ENCODE measurements at places on chromosomes 3 and 15.

GRCh38 chr15:89196994-89197393 lies 24.4 kb downstream of the RLBP1 start:
- DNase-seq: no peak

DNA sequence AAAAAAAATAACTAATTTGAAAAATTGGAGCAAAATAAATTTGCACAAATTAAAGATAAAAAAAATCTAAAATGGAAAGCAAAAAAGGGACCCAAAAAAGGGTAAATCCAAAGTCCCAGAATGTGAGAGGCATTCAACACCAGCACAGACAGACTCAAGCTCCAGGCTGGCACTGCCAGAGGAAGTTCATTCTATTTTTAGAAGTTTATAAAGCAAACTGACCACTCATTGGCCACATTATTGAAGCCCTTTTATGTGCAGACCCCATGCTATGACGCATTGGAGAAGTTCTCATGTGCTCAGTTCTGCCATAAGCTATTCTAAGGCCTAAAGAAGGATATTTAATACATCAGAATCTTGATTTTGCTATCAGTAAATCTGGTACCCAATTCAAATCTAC lies 17.6 kb upstream of the BOC start:
- no peak for DNase-seq

DNA sequence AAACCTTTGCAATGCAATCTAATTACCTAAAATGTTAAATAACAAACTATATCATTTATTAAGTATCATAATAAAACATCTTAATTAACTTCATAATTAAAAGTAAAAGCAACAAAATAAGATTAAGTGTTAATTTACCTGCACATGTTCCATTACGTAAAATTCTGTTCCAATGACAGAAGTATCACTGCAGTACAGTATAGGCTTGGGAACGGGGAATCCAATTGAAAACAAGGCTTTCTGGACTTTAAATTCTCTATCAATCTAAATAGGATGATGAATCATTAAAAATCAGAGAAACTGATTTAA lies 17.1 kb downstream of the ACAD11 start:
- no peak for DNase-seq

- DNase-seq: no peak
Observed at GRCh38 chr3:106425916-106426315, 557.1 kb upstream of the CBLB start.

GRCh38 chr3:141796889-141797781 lies 33.9 kb downstream of the GRK7 start:
- peak; percentile 80 for DNase-seq

DNA sequence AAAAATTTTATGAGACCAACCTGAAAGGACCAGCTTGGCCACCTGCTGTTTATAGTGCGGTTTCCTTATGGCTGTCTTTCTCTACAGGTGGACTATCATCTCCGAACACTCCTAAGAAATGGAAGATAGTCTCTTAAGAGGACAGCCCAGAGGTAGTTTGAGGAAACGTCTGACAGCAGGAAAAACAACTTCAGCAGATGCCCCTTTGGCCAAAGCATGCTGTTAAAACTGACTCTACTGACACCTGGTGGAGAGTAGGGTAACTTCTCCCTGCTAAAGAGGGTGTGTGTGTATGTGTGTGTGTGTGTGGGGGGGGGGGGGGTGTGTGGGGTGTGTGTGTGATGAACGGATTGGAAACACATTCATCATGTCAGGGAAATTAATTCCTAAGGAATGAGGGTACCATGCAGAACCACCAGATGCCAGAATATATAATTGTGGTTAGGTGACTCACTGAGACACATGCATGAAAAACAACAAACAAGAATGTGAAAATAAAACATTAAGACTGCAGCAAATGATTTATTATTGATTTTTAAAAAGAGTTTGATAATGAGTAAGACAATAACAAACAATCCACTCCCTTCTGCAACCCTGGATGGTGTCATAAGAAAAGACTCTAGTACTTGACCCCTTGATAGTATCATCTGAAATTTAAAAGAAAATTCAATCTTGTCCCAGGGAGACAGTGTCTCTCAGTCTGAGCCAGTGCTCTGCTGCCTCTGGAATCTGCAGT lies 256.5 kb downstream of the THRB start:
- peak; percentile 58 for DNase-seq

DNA sequence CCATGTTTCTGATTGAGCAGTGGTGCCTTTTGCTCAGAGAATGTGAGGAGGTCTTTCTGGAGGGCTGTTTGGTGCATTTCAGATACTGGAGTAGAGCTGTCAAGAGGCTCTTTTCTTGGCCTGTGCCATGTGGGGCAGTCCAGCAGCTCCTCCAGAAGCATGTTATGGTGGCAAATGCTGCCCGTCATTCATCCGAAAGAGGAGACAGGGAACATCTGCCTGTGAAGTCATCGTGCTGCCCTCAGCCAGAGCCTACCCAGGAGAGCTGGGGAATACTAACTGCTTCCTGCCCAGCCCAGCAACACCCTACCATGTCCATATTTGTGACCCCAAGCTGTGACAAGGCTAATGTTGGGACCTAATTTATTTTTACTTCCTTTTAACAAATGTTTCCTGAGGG lies 82.2 kb upstream of the SLC6A6 start:
- DNase-seq: no peak

DNA sequence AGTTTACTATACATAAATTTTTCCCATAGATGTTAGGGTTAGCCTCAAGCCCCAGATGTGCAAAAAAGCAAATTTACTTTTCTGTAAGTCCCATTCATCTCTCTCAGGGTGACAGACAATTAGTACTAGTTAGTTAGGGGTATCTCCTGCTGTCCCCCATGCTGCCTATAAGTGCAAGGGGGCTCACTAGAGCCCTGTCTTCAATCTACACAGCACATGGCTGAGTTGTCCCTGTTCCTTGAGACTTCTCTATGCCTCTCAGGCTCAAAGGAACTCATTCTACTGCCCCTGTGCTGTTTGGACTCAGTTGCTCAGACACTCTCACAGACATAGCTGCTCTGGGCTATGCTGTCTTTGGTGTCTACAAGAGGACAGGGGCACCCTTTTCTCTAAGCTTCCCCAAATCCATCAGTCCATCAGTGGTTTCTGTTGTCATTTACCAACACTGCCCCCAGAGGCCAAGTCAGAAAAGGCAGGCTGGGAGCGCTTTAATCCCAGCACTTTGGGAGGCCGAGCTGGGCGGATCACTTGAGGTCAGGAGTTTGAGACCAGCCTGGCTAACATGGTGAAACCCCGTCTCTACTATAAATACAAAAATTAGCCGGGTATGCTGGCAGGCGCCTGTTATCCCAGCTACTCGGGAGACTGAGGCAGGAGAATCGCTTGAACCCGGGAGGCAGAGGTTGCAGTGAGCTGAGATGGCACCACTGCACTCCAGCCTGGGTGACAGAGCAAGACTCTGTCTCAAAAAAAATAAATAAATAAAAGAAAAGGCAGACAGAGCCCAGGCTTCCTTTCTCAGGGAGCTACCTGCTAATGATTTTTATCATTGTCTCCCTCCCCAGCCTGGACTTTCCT lies 31.4 kb upstream of the PRTG start:
- DNase-seq: peak; percentile 37

GRCh38 chr3:194257151-194257621 lies 93.9 kb downstream of the CPN2 start:
- peak; percentile 19 for DNase-seq

GRCh38 chr3:54223063-54223462 lies 100.7 kb downstream of the CACNA2D3 start:
- no peak for DNase-seq

DNA sequence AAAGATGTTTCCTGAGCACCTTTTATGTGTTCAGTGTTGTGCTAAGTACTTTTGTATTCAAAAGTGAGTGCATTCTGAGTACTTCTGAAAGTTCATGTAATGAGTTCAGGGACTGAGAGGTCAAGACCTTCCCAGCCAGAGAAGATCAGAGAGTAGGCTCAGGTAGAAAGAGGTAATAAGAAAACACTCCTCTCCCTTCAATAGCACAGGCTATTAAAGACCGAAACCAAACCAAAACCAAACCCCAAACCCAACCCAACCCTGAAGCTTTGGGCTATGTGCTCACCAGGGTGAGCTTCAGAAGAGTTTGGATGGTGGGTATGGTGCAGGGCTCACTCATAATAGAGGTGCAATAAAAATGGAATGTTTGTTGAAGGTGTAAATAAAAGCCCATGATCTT lies 76.7 kb upstream of the FAM3D start:
- DNase-seq: no peak

- no peak for DNase-seq
Observed at GRCh38 chr3:102353805-102354204, 81.0 kb upstream of the ZPLD1 start.

GRCh38 chr3:99521551-99521950 lies 116.8 kb upstream of the COL8A1 start:
- DNase-seq: no peak

DNA sequence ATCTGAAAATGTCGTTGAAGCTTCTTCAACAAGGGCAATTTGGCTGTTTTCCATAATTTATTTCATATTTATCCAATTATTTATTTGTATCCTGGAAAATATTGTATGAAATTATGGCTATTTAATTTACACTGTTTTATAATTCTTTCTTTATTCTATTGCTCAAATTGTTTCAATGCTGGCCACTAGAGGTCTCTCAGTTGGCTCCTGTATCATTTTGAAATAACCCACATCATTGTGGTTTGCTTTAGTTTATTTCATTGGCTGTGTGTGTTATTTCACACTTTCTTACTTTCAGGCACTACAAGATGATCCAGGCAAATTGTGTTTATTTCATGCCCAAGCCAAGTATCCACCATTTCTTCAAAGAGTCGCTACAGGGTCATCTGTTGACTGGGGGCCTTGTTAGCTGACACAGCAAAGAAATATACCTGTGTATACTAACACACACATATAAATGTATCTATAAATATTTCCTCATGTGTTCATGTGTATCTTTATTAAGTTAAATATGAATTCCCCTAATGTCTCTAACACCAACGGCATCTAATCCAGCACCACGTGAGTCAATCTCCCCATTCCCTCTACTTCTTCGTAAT lies 86.2 kb downstream of the NPAP1 start:
- no peak for DNase-seq

GRCh38 chr15:73382115-73382514 lies 13.4 kb upstream of the HCN4 start:
- DNase-seq: no peak

- no peak for DNase-seq
Observed at GRCh38 chr3:36206956-36207580, 173.2 kb upstream of the STAC start.

GRCh38 chr3:70989174-70989573 lies 594.4 kb downstream of the FOXP1 start:
- no peak for DNase-seq

GRCh38 chr15:99257107-99257750 lies 5.9 kb downstream of the LRRC28 start:
- DNase-seq: no peak

DNA sequence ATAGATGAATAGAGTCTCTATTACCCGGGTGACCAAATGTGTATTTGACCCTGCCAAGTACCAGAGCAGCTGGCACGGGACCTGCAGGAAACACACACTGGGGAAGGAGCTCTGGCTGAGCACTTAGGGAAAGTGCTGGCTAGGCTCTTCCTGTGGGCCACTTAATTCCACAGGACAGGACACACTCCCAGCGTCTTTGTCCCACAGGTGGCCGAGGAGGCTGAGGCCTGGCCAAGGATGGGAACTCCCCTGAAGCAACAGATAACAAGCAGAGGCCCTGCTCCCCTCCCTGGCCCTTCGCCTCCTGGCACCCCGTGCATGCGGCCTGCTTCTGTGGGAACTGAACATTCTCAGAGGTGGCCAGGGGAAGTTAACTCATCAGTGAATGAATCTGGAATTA lies 180.8 kb downstream of the ATP10A start:
- peak; percentile 66 for DNase-seq

DNA sequence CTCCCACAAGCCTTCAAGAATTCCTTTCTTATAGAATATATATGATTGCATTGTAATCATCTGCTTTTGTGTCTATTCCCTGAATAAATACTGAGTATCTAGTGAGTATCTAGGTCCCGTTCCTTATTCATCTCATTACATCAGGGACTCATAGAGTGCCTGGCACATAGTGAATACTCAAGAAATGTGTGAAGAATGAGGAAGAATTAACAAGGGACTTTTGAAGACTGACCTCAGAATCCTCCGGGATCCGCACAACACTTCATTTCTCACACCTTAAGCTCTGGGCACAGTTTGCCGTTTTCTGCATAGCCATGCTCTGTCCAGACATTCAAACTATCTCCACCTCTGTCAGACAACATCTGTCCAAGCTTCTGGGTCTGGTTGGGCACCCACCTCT lies 108.8 kb downstream of the STAC start:
- DNase-seq: no peak

DNA sequence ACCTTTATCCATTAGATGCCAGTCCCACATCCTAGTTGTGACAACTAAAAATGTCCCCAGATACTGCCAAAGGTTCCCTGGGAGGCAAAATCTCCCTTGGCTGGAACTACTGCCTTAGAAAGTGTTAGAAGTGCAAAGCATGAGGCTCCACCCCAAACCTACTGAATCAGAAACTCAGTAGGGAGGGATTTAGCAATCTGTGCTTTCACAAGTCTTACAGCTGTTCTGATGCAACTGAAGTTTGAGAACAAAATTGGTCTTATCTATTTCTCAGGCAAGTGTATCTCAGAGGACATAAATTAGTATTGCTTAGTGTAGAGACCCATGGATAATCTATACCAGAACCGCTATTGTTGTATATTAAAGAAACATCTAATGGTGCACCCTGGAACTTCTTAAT lies 70.2 kb downstream of the CLDN1 start:
- DNase-seq: no peak

GRCh38 chr15:25641762-25642161 lies 202.9 kb upstream of the UBE3A start:
- no peak for DNase-seq

GRCh38 chr3:134601539-134602439 lies 49.0 kb downstream of the KY start:
- DNase-seq: no peak

- peak; percentile 84 for DNase-seq
Observed at GRCh38 chr15:55588070-55588814, at the start of gene PYGO1. PYGO1 (minus strand) TSS chr15:55588345; CDS start chr15:55587883, 462 bp downstream.

- no peak for DNase-seq
Observed at GRCh38 chr15:53843869-53844569, 84.6 kb upstream of the WDR72 start.

- no peak for DNase-seq
Observed at GRCh38 chr3:111151438-111151837, 79.8 kb downstream of the NECTIN3 start.

DNA sequence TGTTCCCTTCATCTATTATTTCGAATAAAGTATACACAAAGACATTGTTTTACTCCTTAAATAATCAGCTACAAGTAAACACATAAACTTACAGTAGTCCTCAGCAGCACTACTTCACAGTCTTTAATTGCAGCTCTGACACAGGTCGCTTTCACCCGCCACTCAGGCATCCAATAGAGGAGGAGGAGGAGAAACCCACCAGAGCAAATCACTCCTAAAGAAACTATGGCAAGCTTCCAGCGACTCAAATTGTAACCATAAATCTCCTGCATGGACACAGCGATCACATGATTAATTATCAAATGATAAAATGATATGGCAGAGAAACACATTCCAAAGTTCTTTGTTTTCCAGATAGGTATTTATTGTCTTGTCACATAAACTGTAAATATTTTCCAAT lies 26.2 kb downstream of the ATP13A3 start:
- DNase-seq: no peak

DNA sequence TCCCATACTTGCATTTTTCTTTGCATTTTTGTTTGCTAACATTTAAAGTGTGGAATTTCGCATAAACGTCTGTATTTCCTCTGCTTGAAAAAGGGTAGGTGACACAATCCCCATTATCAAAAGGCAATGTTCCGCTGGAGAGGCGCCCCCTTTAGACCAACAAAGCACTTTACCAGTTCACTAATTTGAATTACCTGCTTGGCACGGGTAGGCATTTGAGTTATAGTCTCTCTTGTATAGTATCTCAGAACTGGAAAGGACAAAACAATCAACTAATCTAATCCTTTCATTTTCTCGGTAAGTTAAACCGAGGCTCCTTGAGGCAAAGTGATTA lies 775 bp upstream of the CCDC39 start:
- no peak for DNase-seq
